ENCODE measurements at places on chromosomes 12 and 14. TPM values are rescaled to one million over a fixed set of nuclear protein-coding genes. Genes with fewer than 3 reads are reported as not detected.

The KRT77 gene
- not detected for total RNA-seq

- no peak for DNase-seq
Observed at GRCh38 chr14:83151571-83151970, 1617.9 kb upstream of the SEL1L start.

GRCh38 chr12:19208456-19208855 lies 78.9 kb downstream of the PLEKHA5 start:
- no peak for DNase-seq

The WSCD2 gene
- total RNA-seq: not detected

DNA sequence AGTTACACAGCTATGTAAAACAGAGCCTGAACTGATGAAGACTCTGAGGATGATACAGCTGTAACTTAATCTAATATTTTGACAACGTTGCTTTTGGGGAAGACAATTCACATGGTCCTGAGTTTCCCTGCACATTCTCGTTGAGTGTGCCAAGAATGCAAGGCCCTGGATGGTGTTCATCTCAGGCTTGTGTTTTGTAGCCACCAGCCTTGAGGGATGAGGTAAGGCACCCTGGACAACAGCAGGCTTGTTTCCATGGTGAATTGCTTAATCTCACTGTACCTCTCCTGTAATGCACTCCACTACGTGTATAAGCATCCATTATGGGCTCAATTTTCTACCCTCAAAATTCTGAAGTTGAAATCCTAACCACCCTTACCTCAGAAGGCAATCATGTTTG lies 2.1 kb downstream of the CATSPERB start:
- DNase-seq: no peak

DNA sequence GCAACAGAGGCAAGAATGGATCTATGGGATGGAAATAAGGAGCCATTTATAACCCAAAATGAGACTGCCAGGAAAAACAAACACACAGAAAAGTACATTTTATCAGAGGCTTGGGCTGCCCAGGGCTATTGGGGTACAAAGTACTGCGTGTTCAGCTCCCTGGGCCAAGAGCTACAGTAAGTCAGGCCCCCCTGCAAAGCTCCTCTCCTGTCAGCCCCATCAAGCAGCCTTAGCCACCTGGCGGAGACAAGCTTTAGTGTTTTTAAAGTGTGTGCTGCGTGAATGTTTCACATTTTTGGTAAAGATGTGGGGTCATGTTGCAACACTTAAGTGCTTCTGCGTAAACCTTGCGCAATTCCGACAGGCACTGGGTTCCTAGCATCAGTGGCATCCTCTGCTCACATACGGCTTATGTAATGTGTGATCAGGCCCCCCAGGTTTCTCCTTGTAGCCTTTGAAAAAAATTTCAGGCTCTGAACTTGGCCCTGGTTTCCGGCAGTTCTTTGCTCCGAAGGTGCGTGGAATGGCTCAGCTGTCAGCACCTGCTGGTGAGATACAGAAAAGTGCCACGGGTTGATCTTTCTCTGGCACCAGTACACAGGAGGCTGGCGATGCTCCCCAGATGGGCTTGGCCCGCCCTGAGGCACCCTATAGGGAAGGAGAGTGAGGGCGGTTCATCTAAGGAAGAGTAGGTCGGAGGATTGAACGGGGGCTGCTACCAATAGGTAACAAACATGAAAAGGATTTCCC lies 198.7 kb upstream of the EEA1 start:
- peak; percentile 42 for DNase-seq

DNA sequence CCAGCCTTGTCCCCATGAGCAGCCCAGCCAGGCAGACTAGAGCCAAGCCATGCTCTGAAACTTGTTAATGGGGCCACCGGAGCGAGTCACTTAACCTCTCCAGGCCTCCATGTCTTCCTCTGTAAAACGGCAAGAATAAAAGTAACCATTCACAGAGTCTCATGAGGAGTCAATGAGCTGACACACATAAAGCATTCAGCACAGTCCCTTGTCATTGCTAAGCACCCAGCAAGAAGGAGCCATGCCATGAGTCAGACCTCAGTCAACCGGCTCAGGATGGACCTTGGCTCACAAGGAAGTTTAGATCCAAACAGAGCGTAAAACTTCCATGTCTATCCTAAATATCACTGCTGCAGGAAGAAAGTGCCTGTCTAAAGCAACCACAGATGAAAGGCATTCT lies 10.6 kb downstream of the FICD start:
- no peak for DNase-seq

- DNase-seq: peak; percentile 21
Observed at GRCh38 chr14:101077481-101078074, 174.1 kb upstream of the RTL1 start.

The TTC5 gene
- 9.6 TPM for total RNA-seq

GRCh38 chr12:131694116-131694838 lies 16.6 kb upstream of the SFSWAP start:
- DNase-seq: no peak

The CMA1 gene
- total RNA-seq: not detected

- DNase-seq: peak; percentile 70
Observed at GRCh38 chr12:7485095-7485494, 18.5 kb downstream of the CD163 start.

- DNase-seq: no peak
Observed at GRCh38 chr12:52195065-52195730, 3.4 kb upstream of the KRT80 start.

DNA sequence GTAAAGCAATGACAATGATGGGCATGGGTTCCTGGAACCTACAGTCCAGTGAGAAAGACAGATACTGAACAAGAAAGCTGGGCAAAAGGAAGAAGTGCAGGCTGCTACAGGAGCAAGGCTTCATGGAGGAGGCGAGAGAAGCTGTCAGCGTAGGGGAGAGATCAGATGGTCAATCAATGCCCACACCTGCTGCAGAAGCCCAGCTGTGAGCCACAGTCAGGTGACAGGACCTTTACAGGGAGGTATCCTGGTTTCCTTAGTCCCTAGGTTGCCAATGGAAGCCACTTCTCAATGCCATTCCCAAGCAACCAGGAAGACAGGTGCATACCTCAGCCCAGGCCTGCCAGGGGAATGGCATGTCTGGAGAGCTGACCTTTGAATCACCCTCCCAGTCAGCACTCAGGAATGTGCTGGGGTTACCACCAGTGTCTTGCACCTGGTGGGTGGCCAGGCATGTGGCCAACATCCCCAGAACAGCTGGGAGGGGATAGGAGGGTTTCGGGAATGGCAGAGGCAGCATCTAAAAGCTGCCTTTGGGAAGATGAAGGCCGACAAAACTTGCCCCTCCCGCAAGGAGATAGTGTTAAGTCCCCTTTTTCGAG lies 170.3 kb downstream of the TTC7B start:
- peak; percentile 99 for DNase-seq

- DNase-seq: no peak
Observed at GRCh38 chr14:95695051-95695450, 8.8 kb downstream of the TCL1B start.

DNA sequence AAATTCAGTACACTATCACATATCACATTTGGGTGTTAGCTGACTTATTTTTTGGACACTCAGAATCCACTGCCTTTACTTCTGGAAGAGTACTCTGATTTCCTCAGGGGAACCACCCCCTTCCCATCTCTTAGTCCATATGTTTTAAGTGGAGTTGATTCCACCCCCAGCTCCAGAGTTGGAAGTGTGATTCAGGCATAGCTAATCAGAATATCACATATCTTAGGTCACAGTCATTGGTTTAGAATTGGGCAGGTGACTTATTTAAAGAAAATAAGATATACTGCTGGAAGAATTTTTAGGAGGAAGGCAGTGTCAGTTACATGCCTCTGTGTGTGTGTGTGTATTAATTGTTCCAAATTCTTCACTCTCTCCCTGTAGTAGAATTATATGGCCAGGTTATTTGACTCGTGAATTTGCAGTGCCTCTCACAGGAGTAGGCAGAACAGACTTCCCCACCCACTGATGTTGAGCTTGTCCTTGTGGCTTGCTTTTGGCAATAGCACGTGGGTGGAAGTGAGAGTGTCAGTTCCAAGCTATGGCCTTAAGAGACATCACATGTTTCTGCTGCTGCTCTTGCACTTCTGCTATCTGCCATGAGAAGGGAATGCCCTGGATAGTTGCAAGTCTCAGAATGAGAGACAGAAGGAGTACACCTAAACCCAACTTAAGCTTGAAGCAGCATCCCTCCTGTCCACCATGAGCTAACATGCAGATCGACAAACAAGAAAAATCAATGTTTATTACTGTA lies 6.4 kb upstream of the GAS2L3 start:
- DNase-seq: peak; percentile 14

The KRT3 gene
- total RNA-seq: not detected

- DNase-seq: no peak
Observed at GRCh38 chr12:65432651-65433050, 154.2 kb downstream of the MSRB3 start.

DNA sequence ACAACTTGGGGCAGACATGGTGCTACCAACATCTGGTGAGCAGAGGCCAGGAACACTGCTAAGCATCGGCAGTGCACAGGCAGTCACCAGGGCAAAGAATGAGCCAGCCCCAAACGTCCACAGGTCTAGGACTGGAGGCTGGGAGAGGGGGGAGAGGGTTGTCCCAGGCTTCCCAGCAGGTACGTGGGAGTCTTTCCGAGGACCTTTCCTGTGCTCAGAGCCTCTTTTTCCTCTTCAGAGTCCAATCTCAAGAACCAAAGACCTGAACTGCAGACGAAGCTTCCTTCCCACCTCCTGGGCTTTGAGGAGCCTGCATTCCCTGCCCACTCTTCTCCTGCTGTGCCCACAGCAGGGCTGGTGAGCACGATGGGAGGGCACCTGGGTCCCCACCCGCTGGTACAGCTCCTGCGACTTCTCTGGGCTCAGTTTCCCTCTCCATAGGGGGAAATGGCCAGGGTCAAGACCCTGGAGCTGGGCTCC lies 48.7 kb downstream of the DLK1 start:
- DNase-seq: no peak

DNA sequence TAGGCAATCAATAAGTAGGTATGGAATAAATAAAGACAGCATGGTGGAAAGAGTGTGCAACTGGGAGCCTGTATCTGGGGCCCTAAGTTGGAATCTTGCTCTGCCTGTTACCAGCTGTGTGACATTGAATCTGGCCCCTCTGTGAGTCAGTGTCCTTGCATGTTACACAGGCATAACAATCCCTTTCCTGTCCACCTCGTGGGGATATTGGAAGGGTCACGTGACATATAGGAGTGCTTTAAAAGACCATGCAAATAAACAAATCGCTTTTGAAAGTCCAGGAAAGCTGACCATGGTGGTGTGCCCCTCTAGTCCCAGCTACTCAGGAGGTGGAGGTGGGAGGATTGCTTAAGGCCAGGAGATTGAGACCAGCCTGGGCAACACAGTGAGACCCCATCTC lies 51.1 kb upstream of the VRK1 start:
- DNase-seq: no peak

The SLC17A8 gene
- not detected for total RNA-seq

GRCh38 chr14:92529903-92530302 lies 16.3 kb downstream of the RIN3 start:
- no peak for DNase-seq

The TAS2R30 gene
- 1.5 TPM for total RNA-seq

GRCh38 chr12:130334937-130335336 lies 2.8 kb upstream of the PIWIL1 start:
- DNase-seq: no peak

- no peak for DNase-seq
Observed at GRCh38 chr12:52316701-52317100, 4.5 kb downstream of the KRT83 start.

The ADCY4 gene
- total RNA-seq: not detected

DNA sequence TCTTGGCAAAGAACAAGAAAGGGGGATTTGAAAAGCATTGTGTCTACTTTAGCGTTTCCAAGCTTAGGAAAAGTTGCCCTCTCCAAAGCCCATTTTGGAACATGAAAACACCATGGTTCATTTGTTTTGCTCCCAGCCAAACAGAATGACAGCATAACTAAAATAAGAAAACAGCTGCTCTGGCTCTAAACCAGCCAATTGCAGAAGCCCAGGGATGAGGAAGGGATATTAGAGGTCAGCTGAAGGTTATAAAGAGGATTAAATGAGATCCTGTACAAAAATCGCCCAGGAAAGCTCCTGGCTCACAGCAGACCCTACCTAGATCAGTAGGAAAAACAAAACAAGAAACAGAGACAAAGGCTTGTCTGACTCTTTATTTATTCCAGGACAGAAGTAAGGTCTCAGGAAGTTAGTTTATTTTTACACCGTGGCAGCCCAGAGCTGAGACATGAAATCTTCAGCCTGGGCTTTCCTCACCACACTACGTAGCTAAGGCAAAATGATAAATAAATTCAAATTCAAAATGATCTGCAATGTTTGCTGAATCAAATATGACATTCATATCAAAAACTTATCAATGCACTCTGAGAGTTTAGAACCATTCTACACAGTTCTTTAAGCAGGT lies 25.9 kb downstream of the SPX start:
- peak; percentile 93 for DNase-seq

The CCDC177 gene
- total RNA-seq: not detected

DNA sequence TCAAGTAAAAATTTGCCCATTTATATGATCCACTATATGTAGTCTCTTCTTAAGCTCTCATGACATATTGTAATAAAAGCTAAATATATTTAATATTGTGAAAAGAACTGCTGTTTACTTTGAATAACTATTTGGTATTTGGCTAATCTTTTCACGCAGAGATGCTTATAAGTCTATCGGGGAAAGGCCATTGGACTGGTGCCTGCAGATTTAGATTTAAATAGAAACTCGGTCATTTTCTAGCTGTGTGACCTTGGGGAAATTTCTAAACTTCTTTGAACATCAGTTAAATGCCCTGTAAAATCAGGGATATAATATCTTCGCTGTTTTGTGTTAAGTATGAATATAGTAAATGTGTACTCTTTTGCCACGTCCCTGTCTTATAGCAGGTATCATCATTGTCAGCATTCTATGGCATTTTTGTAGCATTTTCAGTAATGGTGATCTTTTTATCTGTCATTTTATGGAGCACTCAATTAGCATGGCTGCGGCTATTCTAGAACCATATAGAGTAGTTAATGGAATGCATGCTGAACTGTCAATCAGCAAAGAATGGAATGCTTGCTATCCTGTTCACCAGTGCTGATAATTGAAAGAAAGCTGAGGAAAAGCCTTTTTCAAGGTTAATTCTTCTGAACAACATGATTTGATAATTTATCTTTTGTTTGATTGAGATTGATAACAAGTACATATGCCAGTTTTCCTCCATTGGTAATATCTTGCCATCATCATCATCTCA lies 181.2 kb downstream of the TMTC2 start:
- no peak for DNase-seq

- no peak for DNase-seq
Observed at GRCh38 chr12:40587421-40587820, 104.8 kb upstream of the CNTN1 start.

DNA sequence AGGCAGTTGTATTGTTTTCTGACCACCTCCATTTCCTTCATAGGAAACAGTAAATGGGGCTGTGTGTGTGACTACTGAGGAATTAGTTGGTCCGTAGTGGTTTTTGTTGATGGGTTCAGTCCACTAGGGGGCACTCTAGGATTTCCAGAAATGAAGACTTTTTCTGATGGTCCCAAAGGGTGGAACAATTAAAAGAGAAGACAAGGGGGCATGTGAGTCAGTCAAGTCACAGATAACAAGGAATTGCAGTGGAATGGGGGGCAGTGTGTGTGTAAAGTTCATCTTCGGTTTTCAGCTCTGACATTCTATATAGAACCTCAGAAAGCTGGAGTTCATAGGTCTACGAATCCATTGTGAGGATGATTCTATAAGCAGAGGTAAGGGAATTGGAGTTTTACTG lies 186.6 kb upstream of the OR4E1 start:
- DNase-seq: peak; percentile 3

- DNase-seq: peak; percentile 6
Observed at GRCh38 chr12:44246482-44247105, 410.7 kb downstream of the TMEM117 start.

The CYP46A1 gene
- total RNA-seq: 2.2 TPM

The PTPN6 gene
- not detected for total RNA-seq

The ACSS3 gene
- total RNA-seq: 5.8 TPM

The MRPL42 gene
- total RNA-seq: 80.6 TPM

The KRT85 gene
- not detected for total RNA-seq
